ENCODE measurements at places on chromosomes 5 and 9. TPM values are rescaled to one million over a fixed set of nuclear protein-coding genes. Genes with fewer than 3 reads are reported as not detected.

Gene PHYHD1
- total RNA-seq, result 2.2 TPM

GRCh38 chr5:81247441-81247972 is 14.4 kb downstream of the CKMT2 start:
- H3K27ac ChIP-seq, result no peak overlapping the region
- H3K4me3 ChIP-seq, result no peak overlapping the region
- H3K4me1 ChIP-seq, result no peaks in the 10 kb centered on the region
- no peaks in the 10 kb centered on the region for H3K27me3 ChIP-seq

DNA sequence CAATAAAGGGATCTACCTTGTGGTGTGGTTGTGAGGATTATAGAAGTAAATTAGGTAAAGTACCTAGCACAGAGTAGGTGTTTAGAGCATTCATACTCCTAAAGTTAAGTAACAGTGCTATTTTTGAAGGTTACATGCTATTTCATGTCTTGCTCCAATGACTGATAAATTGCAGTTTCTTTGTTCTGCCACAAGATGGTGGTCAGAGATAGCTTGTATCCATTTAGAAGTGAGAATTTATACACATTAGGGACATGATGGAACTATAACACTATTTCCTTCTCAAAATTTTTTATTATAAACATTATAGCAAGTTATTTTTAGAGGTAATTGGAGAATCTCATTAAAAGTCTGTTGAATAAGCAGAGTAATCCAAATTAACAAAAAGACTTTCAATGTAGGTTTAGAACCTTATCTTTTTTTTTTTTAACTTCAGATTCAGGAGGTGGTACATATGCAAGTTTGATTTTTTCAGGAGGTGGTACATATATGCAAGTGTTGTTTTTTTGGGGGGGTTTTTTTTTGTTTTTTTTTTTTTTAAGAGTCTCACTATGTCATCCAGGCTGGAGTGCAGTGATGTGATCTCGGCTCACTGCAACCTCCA is 17.1 kb downstream of the MTREX start:
- H3K27ac ChIP-seq, result no peak overlapping the region
- H3K36me3 ChIP-seq, result peaks cover 22% of the 10 kb centered on the region
- H3K4me1 ChIP-seq, result peaks cover 27% of the 10 kb centered on the region
- DNase-seq, result peak; percentile 30

DNA sequence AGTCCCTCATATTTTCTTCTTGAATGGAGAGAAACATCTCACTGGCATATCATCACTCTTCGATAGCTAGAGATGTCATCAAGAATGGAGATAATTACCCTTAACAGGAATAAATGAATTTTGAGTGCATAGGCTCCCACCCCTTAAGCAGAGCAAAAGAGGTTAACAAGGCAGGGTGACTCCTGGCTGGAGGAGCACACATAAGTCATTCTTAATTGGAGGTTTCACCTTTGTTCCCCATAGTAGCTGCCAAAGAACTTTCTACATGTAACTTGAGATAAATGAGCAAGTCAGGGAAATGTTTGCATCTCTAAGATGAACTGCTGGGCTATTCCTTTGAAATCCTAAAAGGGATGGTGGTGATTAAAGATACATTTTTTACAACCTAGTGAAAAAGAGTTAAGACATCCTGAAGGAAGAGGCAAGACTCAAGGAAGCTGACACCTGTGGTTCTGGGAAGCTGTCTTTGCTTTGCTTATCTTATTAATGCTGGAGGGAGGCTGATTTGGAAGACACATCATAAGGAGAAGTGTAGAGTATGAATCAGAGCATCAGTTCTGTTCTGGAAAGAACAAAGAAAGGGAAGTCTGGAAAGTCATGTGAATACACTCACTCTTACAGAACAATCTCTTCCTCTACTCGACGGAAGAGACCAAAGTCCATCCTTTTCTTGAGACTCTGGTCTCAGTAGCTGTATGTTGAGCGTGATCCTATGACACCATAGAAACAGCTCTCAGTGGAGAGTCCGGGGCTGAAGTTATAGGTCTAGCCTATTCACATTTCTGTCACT is 326.3 kb downstream of the OSTF1 start:
- no peaks in the 10 kb centered on the region for H3K4me1 ChIP-seq
- DNase-seq, result no peak
- no peak overlapping the region for H3K27ac ChIP-seq
- no peak overlapping the region for H3K4me3 ChIP-seq

Gene SPATA31A3
- total RNA-seq, result not detected

Gene ELAVL2
- total RNA-seq, result not detected

GRCh38 chr9:37602817-37603216 is 10.4 kb upstream of the TOMM5 start:
- no peaks in the 10 kb centered on the region for H3K36me3 ChIP-seq
- no peak overlapping the region for H3K4me3 ChIP-seq
- no peak for DNase-seq
- peaks cover 41% of the 10 kb centered on the region for H3K27me3 ChIP-seq
- H3K27ac ChIP-seq, result no peak overlapping the region

DNA sequence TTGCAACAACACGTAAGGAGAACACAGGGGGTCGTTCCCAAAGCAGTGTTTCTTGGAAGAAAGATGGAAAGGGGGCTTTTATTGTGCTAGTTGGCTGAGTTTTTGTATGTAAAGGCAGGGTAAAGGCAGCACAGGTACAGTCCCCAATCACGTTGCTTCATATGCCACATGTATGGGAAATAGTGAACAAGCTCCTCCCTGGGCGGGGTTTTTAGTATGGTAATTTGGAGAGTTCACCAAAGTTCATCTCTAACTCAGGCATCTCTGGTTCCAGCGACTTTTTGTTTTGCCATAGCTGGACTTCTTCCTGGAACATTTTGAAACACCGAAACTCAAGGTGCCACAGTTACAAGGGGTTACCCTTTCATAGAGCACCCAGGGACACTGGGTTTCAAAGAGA is 133.9 kb downstream of the CAAP1 start:
- no peak for DNase-seq
- H3K27ac ChIP-seq, result no peak overlapping the region
- no peaks in the 10 kb centered on the region for H3K4me1 ChIP-seq

GRCh38 chr9:84218322-84218721 is 122.2 kb downstream of the SLC28A3 start:
- peaks cover 4% of the 10 kb centered on the region for H3K27me3 ChIP-seq
- H3K27ac ChIP-seq, result no peak overlapping the region
- no peak for DNase-seq
- H3K36me3 ChIP-seq, result no peaks in the 10 kb centered on the region

DNA sequence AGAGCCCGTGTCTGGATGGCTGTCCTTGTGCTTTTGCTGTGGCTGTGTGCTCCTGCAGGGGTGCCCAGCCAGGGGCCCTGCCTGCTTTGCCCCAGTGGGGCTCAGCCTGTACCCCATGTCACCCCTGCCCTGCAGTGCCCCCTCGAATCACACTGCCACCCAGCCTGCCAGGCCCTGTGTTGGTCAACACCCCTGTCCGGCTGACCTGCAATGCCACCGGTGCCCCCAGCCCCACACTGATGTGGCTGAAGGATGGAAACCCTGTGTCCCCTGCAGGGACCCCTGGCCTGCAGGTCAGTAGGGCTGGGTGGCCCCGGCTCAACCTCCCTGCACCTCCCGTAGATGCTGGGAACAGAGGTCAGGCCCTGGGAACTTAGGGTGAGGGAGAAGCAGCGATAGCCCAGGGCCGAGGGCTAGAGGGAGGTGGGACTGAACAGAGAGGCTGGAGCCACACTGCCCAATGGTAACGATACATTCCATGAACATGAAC is 82.8 kb upstream of the ASS1 start:
- H3K4me1 ChIP-seq, result no peaks in the 10 kb centered on the region
- H3K36me3 ChIP-seq, result no peaks in the 10 kb centered on the region
- no peak overlapping the region for H3K27ac ChIP-seq
- peaks cover 2% of the 10 kb centered on the region for H3K27me3 ChIP-seq
- no peak overlapping the region for H3K4me3 ChIP-seq
- no peak for DNase-seq

Gene ADGRV1
- total RNA-seq, result not detected

DNA sequence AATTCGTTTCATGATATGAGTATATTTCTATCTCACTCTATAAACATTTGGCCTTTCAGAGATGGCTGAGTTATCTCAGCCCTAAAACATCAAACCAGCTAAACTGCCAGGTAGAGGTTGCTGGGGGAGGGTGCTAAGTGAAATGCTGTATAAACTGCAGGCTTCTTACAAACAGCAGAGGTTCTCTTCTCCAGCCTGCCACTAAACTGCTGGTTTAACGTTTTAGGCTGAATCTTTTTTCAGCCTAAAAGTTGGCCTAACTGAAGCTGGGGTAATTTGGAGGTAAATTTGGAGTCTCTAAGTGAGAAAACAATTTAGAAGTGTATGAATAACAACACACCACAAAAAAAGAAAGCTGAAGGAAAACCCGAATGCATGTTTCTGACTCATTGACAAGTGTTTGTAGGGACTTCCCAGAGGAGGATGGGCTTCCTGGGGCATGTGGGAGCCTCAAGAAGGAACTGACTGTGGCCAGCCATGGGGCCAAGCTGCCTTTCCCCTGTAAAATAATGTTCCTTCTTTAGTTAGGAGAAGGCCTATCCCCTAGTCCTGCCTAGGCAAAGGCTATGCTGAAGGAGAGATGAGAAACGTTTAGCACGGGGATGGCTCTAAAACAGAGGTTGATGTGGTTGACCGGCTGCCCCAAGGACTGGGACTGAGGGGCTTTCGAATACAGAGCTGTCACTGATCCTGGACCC is 44.3 kb downstream of the SLC28A3 start:
- no peaks in the 10 kb centered on the region for H3K27me3 ChIP-seq
- peak; percentile 29 for DNase-seq
- peaks cover 63% of the 10 kb centered on the region for H3K4me1 ChIP-seq

Gene CTXN3
- total RNA-seq, result not detected

Gene LIFR
- not detected for total RNA-seq

DNA sequence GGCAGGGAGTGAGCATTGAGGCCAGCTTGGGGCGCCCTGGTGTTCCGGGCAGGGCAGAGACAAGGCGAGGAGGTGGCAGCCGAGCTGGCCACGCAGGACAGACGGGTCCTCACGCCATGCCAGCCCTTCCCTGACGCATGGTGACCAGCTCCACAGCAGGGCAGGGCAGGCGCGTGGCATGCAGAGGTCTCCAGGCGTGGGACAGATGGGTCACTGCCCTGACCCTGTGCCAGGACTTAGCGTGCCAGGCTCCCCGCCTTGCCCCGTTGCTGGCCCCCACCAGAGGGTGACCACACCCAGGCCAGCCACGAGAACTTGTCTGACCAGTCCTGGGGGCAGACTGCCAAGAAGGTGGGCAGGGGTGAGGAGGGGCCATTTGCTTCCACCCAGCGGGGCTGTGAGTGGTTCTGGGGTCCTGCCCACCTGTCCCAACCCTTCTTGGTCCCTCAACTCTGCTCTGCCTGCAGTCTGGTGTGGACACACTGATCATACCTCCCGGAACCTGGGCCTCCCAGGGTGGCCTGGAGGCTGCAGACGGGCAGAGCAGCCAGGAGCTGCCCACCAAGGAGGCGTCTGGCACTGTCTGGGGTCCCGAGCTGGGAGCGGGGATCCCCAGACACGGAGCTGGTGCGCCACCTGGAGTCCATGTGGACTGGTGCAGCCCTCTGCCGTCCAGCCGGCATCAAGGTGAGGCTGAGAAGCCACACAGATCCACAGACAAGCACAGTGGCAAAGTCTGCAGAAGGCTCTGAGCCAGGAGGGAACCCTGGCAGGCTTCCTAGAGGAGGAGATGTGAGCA is at the start of gene RNF224:
Gene RNF224 (plus strand): TSS at position 449 of the 799 bp plus-strand sequence. CDS start 834 bp downstream, outside the sequence.
- peaks cover 2% of the 10 kb centered on the region for H3K27me3 ChIP-seq
- no peaks in the 10 kb centered on the region for H3K36me3 ChIP-seq
- DNase-seq, result peak; percentile 86
- peaks cover 19% of the 10 kb centered on the region for H3K4me1 ChIP-seq
- H3K27ac ChIP-seq, result peak within 1 kb of the TSS; percentile 25
- no peak within 1 kb of the TSS for H3K4me3 ChIP-seq

DNA sequence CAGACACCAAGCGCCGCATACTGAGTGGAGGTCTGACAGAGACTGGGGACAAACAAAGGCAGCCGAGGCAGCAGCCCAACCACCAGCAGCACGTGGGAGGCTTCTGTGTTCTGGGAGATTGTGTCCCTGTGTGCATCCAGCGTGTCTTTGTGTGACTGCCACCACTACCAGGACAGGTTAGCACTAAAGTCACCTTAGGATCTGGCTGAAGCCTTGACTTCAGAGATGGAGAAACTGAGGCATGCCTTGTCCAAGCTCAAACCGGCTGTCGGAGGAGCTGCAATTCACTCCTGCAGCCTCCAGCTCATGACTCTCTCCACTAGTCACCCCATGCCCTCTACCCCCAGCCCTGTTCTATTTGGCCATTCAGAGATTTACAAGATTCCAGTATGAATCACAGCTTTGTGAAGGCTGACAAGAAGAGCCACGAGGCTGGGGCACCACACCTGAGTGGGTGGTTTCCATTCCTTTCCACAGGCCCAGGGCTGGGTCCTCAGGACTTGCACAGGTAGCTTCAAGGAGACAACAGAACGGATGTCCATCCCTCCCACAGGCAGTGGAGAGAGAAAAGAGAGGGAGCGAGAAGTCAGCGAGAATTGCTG is 69.3 kb downstream of the SHB start:
- no peak overlapping the region for H3K4me3 ChIP-seq
- H3K27me3 ChIP-seq, result no peaks in the 10 kb centered on the region
- H3K27ac ChIP-seq, result no peak overlapping the region
- peaks cover 14% of the 10 kb centered on the region for H3K4me1 ChIP-seq

DNA sequence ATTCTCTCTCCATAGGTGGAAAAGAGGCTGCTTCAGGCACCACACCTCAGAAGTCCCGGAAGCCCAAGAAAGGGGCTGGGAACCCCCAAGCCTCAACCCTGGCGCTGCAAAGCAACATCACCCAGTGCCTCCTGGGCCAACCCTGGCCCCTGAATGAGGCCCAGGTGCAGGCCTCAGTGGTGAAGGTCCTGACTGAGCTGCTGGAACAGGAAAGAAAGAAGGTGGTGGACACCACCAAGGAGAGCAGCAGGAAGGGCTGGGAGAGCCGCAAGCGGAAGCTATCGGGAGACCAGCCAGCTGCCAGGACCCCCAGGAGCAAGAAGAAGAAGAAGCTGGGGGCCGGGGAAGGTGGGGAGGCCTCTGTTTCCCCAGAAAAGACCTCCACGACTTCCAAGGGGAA is 16.4 kb downstream of the CD74 start:
- no peak for DNase-seq
- H3K4me3 ChIP-seq, result no peak overlapping the region
- no peak overlapping the region for H3K27ac ChIP-seq
- H3K4me1 ChIP-seq, result no peaks in the 10 kb centered on the region

GRCh38 chr5:106254784-106255183 is 1416.0 kb downstream of the EFNA5 start:
- no peaks in the 10 kb centered on the region for H3K36me3 ChIP-seq
- no peak overlapping the region for H3K4me3 ChIP-seq
- no peak for DNase-seq
- H3K27ac ChIP-seq, result no peak overlapping the region
